M059J (cell line): ENCODE measurements at places on chromosomes 2 and 18. TPM values are rescaled to one million over a fixed set of nuclear protein-coding genes. Genes with fewer than 3 reads are reported as not detected.

- peak; percentile 54 for DNase-seq
Observed at GRCh38 chr2:80499095-80499494, 194.5 kb upstream of the LRRTM1 start.

DNA sequence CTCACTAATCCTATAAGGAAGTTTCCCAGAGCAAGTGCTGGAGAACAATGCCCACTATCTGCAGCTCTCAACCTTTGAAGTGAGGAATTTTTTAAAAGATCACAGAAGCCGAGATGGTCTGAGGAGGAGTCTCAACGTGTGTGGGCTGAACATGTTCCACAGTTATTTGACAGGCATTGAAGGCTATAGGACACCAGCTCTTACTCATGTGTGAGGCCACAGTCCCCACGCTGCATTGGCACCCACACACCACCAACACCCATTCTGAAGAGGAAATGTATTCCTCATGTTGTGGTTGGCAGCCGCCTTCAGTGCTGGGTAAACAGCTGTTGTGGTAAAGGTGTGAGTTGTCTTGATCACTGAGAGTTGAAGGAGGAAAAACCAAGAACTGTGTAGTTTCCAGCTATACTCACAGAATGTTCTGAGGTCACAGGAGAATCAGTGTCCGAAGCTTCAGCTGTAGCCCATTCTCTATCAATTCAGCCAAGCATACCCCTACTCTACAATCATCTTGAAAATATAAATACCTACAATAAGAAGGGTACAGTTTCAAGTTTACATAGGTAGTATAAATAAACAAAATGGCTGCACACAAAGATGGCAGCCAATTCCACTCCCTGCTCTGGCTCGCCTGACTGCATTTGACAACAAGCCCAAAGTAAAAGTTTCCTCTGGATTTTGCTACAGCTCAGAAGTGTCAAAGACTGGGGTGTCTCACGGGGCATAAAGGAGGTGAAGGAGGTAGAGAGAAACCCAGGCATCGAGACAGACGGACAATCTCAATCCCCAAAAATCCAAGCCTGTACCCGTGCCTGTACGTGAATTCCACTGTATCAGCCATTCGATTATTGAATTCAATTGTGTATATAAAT lies 12.1 kb downstream of the CD226 start:
- no peak for DNase-seq

DNA sequence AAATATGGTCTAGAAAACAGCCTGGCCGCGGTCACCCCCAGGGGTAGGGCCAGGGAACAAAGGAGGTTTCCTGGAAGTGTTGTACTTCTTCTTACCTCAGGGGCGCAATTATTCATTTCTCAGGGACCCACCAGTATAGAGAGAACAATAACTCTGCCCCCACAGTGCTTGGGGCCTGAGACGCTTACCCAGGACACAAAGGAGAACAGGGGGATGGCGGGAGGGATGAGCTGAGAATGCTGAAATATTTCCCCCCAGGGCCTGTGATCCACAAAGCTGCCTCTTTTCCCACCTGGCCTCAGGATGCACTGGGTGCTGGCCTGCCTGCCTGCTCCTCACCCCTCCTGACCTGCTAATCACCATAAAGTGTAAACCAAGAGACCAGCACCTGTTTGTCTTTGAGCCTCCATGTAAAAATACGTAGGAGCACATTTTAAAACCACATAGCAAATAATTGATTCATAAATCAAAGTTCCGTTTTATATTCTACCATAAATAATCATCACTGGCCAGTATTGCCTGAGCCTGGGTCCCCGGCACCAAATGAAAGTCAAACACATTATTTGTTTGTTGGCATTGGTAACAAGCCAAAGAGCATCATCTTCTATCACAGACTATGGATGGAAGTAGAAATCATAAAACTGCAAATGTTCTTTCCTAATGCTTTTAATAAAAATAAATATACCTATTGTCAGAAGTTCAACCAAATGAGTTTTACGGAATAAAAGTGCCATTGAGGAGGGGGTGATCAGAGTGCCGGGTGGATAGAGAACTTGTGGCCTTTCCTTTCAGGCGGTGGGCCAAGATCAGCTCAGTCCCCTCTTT lies 67.3 kb upstream of the RMDN2 start:
- DNase-seq, result peak; percentile 55

DNA sequence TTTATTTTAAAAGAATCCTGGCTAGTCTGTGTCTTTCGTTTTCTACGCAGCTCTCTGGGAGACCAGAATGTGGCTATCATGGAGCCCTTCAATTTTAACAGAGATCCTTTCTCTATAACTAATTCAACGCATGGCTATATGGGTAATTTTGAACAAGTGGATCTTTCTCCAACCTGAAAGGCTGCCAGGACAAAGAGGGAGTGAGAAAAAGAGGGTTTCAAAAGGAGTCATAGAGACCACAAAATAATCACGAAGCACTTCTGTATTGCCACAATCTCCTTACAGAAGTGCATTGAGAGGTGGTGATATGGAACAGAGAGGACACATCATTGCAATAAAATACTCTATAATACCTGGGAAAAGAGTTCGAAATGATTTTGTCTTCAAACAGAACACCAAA lies 21.7 kb upstream of the CDH2 start:
- no peak for DNase-seq

The CHRNG gene
- not detected in 2 replicates for total RNA-seq
